ENCODE measurements at places on chromosomes 6 and 20.

- no peak overlapping the region for H3K27ac ChIP-seq
- no peaks in the 10 kb centered on the region for H3K36me3 ChIP-seq
- no peak for DNase-seq
- no peaks in the 10 kb centered on the region for H3K27me3 ChIP-seq
- H3K4me1 ChIP-seq = peaks cover 6% of the 10 kb centered on the region
These were observed 3.2 kb upstream of the NPBWR2 start for GRCh38 chr20:64110411-64111068.

DNA sequence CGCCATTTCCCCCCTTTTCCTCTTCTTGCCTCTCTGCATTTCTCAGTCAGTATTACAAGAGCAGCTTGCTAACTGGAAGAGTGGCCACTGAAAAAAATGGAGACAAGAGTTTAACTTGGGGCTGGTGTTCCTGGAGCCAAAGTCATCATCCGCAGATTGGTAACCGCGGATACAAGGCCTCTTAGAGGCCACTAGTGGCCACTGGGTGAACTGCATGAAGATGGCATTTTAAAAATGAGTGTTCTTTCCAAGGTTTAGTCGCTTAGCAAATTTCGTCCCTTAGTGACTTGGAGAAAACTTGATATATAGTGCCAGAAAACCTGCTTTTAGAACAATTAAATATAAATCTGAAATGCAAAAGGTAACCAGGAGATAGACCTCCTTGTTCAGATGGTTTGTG, 4.8 kb downstream of the F13A1 start:
- no peak overlapping the region for H3K27ac ChIP-seq
- no peaks in the 10 kb centered on the region for H3K36me3 ChIP-seq
- DNase-seq = no peak
- peaks cover 45% of the 10 kb centered on the region for H3K27me3 ChIP-seq

- peaks cover 5% of the 10 kb centered on the region for H3K27me3 ChIP-seq
- DNase-seq = no peak
- peaks cover 4% of the 10 kb centered on the region for H3K4me1 ChIP-seq
- H3K4me3 ChIP-seq = no peak overlapping the region
These were observed 6.0 kb downstream of the C6orf141 start for GRCh38 chr6:49556429-49556837.

DNA sequence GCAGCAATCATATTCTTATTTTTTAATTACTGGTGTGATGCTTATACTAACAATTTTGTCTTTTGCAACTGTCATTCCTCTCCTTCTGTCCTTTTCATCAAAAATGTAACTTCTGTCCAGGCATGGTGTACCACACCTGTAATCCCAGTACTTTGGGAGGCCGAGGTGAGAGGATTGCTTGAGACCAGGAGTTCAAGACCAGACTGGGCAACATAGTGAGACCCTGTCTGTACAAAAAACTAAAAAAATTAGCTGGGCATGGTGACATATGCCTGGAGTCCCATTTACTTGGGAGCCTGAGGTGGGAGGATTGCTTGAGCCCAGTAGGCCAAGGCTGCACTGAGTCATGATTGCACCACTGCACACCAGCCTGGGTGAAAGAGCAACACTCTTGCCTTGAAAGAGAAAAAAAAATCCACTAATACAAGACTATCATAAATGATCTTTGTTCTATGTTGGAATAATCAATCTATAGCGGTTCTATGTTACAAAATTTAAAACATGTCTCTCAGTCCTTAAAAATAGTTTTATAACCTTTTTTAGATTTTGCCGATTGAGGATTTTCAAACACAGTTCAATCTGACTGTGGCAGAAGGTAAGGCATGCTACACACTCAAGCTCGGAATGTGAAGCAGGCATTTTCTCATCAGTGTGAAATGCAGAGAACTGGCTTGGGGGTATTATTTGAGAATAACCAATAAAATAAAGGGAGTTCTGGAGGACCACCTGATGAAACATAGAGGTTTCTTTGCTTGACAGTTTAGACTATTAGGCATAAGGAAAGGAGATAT, 70.4 kb downstream of the ENPP1 start:
- no peak for DNase-seq
- H3K4me1 ChIP-seq = no peaks in the 10 kb centered on the region
- H3K27me3 ChIP-seq = no peaks in the 10 kb centered on the region
- no peaks in the 10 kb centered on the region for H3K36me3 ChIP-seq
- H3K27ac ChIP-seq = no peak overlapping the region

DNA sequence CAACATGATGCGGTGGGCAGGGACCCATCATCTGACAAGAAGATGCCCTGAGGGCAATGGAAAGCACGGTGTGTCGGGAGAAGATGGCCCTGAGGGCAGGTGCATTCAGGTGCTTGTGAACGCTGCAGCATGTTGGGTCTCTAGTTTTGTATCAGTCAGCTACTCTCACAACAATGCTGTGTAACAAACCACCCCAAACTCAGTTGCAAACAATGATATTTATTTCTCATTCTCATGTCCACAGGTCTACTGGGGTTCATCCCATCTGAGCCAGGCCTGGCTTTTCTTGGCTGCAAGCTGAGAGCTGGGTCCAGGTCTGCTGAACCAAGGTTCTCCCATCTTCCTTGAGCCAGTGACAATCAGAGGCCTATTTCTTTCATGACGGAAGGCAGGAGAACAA, 461.6 kb downstream of the PREX1 start:
- no peaks in the 10 kb centered on the region for H3K4me1 ChIP-seq
- DNase-seq = no peak
- H3K4me3 ChIP-seq = no peak overlapping the region

- H3K36me3 ChIP-seq = peaks cover 3% of the 10 kb centered on the region
- peaks cover 8% of the 10 kb centered on the region for H3K4me1 ChIP-seq
- peaks cover 96% of the 10 kb centered on the region for H3K27me3 ChIP-seq
These were observed 541 bp upstream of the IL20RA start for GRCh38 chr6:137045222-137045789.

- H3K4me3 ChIP-seq = peak overlapping the region; percentile 64
- H3K27me3 ChIP-seq = no peaks in the 10 kb centered on the region
- peak overlapping the region; percentile 94 for H3K27ac ChIP-seq
These were observed 591 bp downstream of the VWA7 start for GRCh38 chr6:31776485-31776988.
